NCI-H2081 treated with DMSO at 0.1 percent for 48 hours (cell line): ENCODE measurements at places on chromosomes 16 and 17.

- DNase-seq = no peak
These were observed 1.3 kb downstream of the CLUH start for GRCh38 chr17:2710071-2710802.

DNA sequence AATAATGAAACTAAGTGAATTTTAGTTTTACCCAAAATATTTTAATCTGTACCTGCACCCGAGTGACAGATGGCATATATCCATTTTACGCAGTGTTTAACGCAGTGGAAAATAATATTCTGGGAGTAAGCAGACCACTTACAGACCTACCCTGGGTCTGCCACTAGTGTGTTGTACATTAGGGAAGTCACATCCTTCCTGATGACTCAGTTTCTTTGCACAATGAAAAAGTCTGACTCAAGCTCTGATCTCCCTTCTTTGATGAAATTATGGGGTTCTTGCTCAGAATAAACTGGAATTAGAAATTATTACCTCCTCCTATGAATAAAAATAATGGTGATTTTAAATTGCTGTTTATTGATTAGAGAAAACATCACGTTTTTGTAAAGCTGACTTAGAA lies 123.2 kb upstream of the AXIN2 start:
- DNase-seq = no peak

GRCh38 chr16:86751076-86752030 lies 173.0 kb downstream of the FOXL1 start:
- DNase-seq = no peak

- DNase-seq = no peak
These were observed 13.3 kb downstream of the NXPH3 start for GRCh38 chr17:49588726-49589576.

- DNase-seq = no peak
These were observed at the start of gene WIPI1 for GRCh38 chr17:68457168-68457538. WIPI1 (minus strand) TSS chr17:68457496; CDS start chr17:68457421, 75 bp downstream.

GRCh38 chr17:15039366-15039765 lies 225.8 kb downstream of the PMP22 start:
- DNase-seq = no peak

GRCh38 chr17:58231641-58232040 lies 6.7 kb upstream of the LPO start:
- DNase-seq = no peak

- no peak for DNase-seq
These were observed 264.1 kb downstream of the ZFHX3 start for GRCh38 chr16:72783716-72784318.

DNA sequence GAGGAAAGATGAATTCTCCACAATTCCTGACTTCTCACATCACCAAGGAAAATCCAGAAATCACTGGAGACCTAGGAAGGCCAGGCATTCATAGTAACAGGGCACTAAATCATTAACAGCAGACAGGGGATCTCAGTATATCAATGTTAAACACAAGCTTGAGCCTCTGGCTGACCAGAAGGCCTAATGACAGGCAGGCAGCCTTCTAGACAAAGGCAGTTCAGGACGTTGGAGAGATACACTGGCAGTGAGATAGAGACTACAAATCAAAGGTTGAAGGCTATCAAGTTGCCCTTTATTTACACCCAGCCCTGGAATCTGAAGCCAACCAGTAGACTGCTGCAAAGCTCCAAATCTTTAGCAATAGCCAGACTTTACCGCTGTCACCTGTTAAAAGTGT lies 422.8 kb upstream of the CCL2 start:
- no peak for DNase-seq

- DNase-seq = no peak
These were observed 20.9 kb downstream of the RPTOR start for GRCh38 chr17:80565343-80566053.

DNA sequence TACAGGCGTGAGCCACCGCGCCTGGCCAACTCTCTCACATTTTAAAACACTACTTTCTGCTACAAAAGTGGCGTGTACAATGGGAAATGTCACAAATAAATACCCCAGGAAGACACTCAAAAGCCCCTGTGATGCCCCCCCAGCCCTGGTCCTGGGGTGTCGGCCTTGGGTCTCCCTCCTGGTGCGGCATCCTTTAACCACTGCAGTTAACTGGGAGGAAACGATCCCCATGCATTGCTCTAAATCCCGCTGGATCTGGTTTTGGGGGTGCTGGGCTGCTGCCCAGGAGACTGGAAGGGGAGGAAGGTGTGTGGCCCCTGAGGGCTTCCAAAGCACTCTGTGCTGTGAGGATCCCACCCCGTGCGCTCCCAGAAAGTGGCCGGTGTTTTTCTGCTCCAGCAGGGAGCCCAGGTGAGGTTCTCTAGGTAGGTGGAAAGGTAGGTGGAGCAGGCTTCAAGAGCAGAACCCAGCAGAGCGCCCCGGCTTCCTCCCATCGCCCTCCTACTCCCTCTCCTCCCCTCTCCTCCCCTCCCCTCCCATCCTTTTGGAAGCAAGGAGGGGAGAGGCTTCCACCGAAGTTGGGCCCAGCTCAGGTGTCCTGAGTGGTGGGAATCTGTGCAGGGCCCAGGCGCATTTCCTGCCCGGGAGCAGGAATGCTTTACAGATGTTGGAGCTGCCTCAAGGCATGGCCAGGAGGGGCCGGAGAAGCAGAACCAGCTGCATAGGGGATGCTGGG lies 363.3 kb downstream of the SEC14L1 start:
- DNase-seq = no peak

GRCh38 chr16:61897657-61898056 lies 138.6 kb downstream of the CDH8 start:
- DNase-seq = no peak

DNA sequence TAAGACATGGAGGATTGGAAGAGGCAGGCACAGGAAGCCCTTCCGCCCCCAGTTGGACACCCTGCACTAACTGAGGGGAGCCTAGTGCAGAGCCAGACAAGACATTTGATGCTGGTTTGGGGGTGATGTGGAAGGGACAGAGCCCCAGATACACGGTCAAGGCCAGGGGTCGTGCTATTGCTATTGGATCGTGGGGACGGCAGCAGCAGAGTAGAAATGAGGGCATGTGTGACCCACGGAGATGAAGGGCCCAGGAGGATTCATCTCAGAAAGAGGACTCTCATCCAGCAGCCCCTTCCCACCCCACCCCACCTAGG lies 2.0 kb upstream of the VAMP2 start:
- no peak for DNase-seq

DNA sequence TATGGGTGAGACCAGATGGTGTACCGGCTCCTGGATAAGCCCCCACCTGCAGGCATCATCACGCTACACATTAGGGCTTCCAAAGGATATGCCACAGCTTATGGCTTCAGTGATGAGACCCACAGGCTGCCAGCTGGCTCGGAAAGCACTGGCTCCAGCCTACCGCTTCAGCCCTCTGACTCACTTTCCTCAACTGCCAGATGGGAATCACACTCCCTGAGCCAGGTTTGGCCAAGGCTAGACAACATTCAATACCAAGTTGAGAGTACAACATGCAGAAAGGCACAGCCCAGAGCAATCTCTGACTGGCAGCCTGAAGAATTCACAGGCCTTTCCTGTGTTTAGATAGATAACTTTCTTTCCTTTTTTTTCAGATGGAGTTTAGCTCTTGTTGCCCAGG lies 10.3 kb downstream of the CENPV start:
- DNase-seq = no peak

GRCh38 chr17:72158895-72159885 lies 38.4 kb downstream of the SOX9 start:
- no peak for DNase-seq

DNA sequence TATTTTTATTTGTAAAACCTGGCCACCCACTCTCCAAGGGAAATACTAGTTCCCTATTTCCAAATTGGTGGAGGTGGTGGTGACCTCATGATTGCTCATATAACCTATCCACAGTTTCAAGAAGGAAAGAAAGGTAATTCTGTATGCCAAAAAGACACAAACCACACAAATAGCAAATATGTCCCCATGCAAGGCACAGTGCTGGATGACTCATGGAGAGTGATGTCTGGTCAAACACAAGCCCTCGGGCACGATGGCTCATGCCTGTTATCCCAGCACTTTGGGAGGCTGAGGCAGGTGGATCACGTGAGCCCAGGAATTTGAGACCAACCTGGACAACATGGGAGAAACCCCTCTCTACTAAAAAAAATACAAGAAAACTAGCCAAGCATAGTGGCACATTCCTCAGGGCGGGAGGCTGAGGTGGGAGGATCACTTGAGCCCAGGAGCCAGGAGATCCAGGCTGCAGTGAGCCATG lies 64.2 kb downstream of the GNA13 start:
- DNase-seq = no peak

GRCh38 chr17:28818819-28819221 lies 23.8 kb downstream of the FAM222B start:
- no peak for DNase-seq

DNA sequence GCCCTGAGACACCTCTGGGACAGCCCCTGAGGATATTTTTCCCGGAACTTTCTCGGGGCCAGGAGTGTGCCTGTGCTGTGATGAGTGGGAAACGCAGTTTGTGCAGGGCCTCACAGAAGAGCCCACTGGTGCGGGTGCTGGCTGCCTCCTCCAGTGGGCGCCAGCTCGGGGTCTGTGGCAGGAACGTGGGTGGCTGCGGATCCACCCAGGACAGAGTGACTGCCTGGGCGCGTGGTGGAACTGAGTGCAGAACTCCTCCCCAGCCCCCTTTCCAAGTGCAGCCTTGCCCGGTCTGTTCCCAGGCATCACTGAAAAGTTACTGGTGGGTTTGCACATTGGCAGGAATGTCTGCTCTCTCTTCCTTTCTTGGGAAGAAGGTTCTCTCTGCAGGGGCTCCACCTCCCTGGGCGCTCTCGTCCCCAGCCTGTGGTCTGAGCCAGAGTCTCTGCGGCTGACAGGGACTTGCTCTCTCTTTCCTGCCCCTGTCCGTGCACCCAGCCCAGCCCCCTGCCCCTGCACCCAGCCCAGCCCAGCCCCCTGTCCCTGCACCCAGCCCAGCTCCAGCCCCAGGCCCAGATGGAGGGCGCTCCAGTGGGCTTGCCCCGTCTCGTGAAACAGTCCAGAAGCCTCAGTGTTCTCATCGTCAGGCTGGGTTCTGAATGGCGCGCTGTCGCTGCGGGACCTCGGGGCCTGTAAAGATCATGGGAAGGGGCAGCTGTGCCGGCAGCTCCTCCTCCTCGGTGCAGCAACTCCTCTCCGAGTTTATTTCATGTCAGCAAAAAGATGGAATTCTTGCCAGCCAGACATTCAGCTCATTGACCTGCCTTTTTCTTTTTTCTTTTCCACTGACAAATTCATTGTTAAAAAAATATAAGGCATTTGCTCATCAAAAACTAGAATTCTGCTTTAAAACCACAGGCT lies 117.5 kb downstream of the BANP start:
- DNase-seq = no peak
